EL (cell line): ENCODE measurements at places on chromosomes 3 and 15.

- no peak for DNase-seq
These were observed 220.3 kb downstream of the PDZRN3 start for GRCh38 chr3:73404435-73404834.

DNA sequence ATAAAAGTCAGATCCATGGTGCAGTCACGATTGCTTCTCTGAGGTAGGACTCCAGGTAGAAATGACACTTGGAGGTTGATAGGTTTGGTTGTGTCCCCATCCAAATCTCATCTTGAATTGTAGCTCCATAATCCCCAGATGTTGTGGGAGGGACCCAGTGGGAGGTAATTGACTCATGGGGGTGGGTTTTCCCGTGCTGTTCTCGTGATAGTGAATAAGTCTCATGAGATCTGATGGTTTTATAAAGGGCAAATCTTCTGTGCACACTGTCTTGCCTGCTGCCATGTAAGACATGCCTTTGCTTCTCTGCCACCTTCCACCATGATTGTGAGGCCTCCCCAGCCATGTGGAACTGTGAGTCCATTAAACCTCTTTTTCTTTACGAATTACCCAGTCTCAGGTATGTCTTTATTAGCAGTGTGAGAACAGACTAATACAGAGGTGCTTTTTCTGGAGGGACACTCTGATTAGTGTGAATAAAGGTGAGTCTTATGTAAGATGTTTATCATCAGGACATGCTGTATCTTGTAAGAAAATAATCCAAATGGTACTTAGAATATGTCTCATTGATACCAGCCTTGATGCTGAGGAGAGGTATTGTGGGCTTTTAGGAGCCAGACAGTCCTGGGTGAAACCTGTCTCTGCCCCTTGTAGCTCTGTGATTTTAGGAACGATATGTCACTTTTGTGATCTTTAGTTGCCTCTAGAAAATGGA, 43.0 kb downstream of the SLCO3A1 start:
- no peak for DNase-seq

GRCh38 chr3:98021830-98022560, 13.1 kb downstream of the GABRR3 start:
- peak; percentile 23 for DNase-seq

GRCh38 chr3:11636394-11636770, 7.3 kb downstream of the VGLL4 start:
- DNase-seq, result no peak

DNA sequence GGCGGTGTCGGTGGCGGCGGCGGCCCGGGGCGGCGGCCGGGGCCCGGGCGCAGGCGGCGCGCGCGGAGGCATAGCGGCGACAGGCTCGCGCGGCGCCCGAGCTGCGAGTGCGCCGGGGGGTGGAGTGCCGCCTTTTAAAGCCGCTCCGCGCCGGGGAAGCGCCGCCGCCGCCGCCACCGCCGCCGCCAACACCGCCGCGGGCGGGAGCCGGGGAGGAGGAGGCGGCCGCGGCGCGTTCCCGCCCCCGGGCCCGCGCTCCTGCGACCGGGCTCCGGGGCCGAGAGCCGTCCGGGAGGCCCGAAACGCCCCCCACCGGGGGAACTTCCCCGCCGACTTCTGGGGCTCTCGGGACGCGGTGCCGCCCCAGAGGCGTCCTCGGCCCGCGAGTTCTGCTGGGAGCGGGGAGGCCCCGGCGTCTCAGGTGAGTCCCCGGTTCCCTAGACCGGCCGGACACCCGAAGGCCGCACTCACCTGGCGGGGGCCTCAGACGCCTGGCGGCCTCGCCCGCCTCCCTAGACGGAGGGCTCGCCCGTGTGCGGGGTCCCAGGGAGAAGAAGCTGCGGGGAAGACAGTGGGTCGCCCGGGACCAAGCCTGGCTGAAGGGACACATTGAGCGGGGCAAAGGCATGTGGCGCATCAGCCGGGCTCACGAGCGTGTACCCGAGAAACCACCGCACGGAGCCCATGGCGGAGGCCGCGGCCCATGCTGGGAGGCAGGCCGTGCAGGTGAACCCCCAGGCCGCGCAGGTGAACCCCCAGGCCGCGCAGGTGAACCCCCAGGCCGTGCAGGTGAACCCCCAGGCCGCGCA, at the start of gene PCSK6:
Gene PCSK6, minus strand, starts transcription at position 109 of the 809 bp plus-strand sequence. Its CDS starts 37 bp downstream, at position 72.
- no peak for DNase-seq

GRCh38 chr3:45110509-45110833, 35.7 kb downstream of the CDCP1 start:
- DNase-seq, result no peak

- DNase-seq, result no peak
These were observed 187.3 kb upstream of the ZNF385D start for GRCh38 chr3:21938267-21938681.

DNA sequence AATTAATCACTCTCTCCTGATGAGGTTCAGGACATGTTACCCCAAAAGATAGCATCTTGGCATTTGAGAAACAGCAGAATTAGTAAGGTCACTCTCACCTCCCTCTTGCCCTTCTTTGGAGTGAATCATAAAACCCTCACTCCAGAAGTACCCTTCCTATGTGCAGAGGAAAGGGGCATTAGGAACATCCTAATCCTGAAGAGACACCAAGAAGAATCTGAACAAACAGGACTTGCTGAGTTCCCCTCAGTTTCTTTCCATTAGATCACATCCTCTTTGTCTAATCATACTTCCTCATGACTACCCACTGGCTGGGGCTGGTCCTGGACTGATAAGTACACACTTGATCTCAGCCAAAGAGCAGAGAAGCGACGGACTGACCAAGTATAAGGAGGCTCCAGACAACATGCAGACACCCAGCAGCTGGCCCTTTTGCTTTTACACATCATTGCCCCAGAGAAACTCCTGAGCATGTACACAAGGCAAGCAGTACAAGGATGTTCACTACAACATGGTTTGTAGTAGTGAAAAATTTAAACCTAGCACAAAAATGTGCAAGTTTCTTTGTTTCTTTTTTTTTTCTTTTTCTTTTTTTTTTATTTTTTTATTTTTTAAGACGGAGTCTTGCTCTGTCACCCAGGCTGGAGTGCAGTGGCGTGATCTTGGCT, 15.0 kb upstream of the TM6SF1 start:
- peak; percentile 46 for DNase-seq

GRCh38 chr3:62975566-62975965, 100.3 kb upstream of the CADPS start:
- no peak for DNase-seq
